ENCODE measurements at places on chromosomes 12 and 14. TPM values are rescaled to one million over a fixed set of nuclear protein-coding genes. Genes with fewer than 3 reads are reported as not detected.

The CHFR gene
- 20.9 TPM for polyA plus RNA-seq

The CLEC4D gene
- polyA plus RNA-seq, result not detected

The ACTR10 gene
- polyA plus RNA-seq, result 47.9 TPM

The C14orf132 gene
- 11.7 TPM for polyA plus RNA-seq

The KRT79 gene
- polyA plus RNA-seq, result 0.08 TPM

The COX6A1 gene
- polyA plus RNA-seq, result 768 TPM

The TAC3 gene
- polyA plus RNA-seq, result not detected

The C12orf50 gene
- polyA plus RNA-seq, result not detected

The MANSC4 gene
- polyA plus RNA-seq, result not detected

The SSTR1 gene
- not detected for polyA plus RNA-seq

The KCNH3 gene
- 1.8 TPM for polyA plus RNA-seq

The GTF2H3 gene
- polyA plus RNA-seq, result 27.3 TPM

The NOS1 gene
- polyA plus RNA-seq, result 0.10 TPM

The CINP gene
- polyA plus RNA-seq, result 67.4 TPM

The ZFP36L1 gene
- 114 TPM for polyA plus RNA-seq

The OTOGL gene
- not detected for polyA plus RNA-seq

The RAB2B gene
- polyA plus RNA-seq, result 18.4 TPM

Measured in A549 (cell line).